Activated CD4-positive, alpha-beta T cell treated with anti-CD3 and anti-CD28 coated beads, Interleukin-2, amount 50 U/mL, for 48 hours (primary cell): ENCODE measurements at places on chromosomes 3 and 15.
A peak's percentile ranks its signal among the peaks of the same experiment; 100 is the strongest.

- no peak for DNase-seq
Observed at GRCh38 chr3:54653456-54654195, 274.2 kb downstream of the LRTM1 start.

DNA sequence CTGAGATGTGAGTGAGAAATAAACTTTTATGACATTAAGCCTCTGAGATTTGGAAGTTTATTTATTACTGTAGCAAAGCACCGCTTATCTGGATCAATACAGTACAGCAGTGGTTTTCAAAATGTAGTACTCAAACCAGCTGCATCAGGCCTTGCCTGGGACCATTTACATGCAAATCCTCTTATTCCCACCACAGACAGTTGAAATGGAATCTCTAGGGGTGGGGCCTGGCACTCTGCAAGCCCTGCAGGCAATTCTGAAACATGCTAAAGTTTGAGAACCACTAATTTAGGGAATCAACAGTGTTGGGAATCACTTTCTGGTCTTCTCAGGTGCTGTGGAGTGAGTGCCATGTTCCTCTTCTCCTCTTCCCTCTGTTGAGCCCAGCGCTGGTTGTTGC lies 77.8 kb upstream of the TAMM41 start:
- no peak for DNase-seq

DNA sequence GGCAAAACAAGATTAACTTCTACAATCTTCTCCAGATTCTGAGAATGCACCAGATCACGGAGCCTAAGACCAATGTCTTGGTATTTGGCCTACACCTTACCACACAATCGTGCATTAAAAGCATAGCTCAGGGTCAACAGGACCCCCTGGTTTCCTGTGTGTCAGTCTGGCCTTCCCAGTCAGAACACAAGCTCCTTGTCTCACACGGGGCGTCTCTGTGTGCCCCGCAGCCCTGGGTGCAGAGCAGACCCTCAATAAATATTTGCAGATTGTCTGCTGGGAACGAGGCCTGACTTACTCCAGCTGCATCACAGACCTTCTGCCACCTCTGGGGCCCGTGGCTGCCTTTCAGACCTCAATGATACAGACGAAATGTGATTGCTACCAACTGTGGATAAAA lies 82.5 kb upstream of the CTNNB1 start:
- DNase-seq = peak; percentile 1

DNA sequence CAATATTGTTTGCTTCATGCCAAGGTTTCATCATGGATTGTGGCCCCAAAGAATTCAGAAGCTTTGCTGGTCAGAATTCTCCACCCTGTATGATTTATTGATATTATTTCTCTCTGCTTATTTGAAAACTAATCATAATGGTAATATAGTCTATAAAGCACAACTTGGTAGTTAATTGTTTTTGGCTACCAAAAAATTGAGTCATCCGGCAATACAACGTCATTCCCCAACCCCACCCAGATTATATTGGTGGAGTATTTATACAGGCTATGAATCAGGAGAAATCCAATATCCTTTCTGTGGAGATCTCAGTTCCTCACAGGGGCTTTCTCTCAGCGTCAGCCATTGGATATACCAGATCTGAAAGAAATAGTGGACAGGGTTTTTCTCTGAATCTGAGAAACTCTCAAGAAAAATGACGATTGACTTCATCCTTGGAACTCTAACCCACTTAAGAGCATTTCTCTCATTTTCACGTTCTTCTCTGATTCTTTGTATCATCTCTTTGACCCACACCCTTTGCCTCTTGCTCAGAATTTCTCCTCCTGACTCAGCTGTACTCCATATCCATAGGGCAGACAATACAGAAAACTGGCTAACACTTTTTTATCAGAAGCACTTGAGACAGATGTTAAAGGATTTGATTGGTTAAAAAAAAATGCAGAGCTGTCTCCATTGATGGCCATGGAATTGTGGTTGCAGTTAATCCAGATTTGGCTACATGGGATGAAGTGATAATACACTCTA lies 1055.8 kb upstream of the CADM2 start:
- no peak for DNase-seq
